ENCODE measurements at places on chromosomes 2 and 18.

- DNase-seq, result no peak
Observed at GRCh38 chr2:85819811-85820510, 66.2 kb downstream of the ATOH8 start.

DNA sequence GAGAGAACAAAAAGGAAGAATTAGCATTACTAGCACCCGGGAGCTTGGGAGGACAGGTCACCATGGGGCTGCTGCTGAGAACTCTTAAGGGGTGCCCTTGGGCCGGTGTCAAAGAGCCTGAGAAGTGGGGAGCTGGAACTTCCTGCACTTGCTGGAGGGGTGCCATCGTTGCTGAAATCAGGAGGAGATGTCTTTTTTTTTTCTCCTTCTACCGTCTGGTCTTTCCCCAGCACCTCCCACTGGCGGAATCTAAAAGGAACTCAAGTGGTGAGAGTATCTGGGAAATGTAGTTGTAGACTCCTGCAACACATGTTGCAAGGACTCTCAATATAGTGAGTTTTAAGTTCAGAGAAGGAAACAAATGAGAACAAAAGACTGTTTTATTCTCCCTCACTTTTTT is 6.1 kb upstream of the AMMECR1L start:
- no peak for DNase-seq

- no peak for DNase-seq
Observed at GRCh38 chr2:173472112-173472511, 117.4 kb downstream of the CDCA7 start.

- no peak for DNase-seq
Observed at GRCh38 chr18:5297597-5297996, 2.1 kb upstream of the ZBTB14 start.

- DNase-seq, result no peak
Observed at GRCh38 chr2:177646791-177647190, 254.2 kb downstream of the AGPS start.

GRCh38 chr2:236395067-236395466 is 130.9 kb upstream of the ASB18 start:
- no peak for DNase-seq

DNA sequence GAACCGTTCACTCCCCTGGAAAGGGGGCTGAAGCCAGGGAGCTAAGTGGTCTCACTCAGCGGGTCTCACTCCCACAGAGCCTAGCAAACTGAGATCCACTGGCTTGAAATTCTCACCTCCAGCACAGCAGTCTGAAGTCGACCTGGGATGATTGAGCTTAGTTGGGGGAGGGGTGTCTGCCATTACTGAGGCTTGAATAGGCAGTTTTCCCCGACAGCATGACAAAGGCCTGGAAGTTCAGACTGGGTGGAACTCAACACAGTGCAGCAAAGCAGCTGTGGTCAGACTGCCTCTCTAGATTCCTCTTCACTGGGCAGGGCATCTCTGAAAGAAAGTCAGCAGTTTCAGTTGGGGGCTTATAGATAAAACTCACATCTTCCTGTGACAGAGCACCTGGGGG is 292.5 kb downstream of the NUP35 start:
- no peak for DNase-seq

DNA sequence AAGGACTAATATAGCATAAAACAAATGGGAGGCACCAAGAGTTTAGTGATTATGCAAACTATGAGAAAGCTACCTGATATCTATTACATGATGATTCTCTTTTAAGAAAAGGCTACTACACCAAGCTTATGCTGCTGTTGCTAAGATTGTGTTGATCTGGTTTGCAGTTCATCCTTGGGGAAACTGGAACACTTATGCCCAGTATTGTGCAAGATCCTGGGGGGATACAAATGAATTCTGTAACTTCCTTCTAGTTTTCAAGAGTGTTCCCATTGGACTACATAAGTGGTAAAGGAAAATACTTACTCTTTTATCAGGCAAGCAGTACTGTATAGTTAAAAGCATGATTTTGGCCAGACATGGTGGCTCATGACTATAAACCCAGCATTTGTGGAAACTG is 3.1 kb upstream of the NMI start:
- no peak for DNase-seq

GRCh38 chr2:234454433-234454832 is 42.4 kb downstream of the ARL4C start:
- no peak for DNase-seq

DNA sequence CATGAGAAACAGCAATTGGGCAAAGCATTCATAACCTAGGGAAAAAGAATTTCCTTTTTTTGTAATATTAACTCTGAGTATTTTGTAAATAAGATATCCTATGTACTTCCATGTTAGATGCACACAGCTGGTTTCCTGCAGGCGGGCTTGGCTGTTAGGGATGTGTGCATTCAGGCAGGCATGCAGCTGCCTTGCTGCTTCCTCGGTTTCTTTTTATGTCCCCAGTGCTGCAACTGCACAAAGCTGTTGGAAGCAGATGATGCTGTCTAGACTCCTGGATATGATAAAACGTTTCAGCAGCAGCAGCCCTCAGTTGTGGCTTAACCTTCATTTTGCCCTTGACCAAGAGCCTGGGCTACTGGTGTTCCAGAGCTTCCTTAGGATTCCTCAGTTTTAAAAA is 89.4 kb upstream of the EML6 start:
- no peak for DNase-seq

Measured in astrocyte of the cerebellum (primary cell).